ENCODE measurements at places on chromosomes 2 and 18. TPM values are rescaled to one million over a fixed set of nuclear protein-coding genes. Genes with fewer than 3 reads are reported as not detected.

GRCh38 chr18:39600894-39601293, 2035.3 kb upstream of the CELF4 start:
- no peak overlapping the region for H3K4me3 ChIP-seq
- no peak overlapping the region for H3K27ac ChIP-seq
- H3K36me3 ChIP-seq, result no peaks in the 10 kb centered on the region
- no peaks in the 10 kb centered on the region for H3K27me3 ChIP-seq

DNA sequence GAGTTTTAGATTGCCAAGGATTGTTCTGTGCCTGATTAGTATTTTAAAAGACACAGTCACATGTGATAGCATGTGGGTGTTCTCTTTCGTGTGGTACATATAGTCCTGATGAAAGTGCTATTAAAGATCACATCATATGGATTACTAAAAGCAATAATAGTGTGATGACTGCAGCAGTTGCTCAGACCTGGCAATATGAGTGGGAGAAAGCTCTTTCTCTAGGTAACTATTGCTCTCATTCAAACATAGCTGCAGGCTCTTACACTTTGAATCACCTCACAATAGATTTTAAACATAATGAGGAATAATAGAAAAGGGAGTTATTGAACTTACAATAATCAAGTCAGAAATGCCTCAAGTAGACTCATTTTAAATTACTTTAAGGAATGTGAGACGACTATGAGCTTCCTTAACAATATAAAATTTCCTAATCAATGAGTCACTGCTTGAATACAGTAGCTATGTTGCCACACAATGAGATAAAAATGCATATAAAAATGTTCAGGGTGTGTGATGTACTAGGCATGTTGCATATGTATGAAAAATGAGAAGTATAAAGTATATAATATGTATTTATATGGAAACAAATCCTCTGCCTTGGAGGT, 452.1 kb downstream of the TMX3 start:
- H3K27ac ChIP-seq, result no peak overlapping the region
- no peaks in the 10 kb centered on the region for H3K27me3 ChIP-seq
- H3K36me3 ChIP-seq, result no peaks in the 10 kb centered on the region
- H3K4me3 ChIP-seq, result no peak overlapping the region

DNA sequence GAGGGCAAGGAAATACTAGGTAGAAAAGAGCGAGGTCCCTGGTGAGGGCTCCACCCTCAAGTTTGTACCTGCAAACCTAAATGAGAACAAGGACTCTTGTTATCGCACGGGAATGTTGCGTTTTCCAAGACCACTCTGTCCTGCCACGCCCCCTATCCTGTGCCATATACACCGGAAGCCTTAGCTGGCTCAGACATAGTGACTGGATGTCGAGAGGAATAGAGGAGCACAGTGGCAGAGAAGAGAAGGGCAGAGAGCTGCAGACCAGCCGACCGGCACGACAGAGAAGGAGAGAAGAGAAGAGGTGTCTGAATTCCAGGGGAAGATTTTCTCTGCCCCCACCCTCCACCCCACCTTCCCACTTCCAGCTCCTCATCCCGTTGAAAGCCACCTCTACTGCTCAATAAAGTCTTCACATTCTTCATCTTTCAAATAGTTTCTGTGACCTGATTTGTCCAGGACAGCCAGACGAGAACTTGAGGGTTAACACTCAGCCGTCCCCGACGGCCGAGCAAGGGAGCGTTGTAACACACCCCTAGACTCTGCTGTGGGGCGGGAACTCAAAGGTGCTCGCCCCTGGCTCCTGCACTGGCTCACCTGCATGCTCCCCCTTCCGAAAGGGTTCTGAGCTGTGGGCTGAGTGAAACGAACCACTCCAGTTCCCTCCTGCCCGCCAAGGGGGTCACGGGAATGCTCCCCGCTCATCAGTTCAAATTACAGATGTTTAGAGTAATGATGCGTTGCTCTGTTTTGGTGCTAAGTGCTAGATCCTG, 24.9 kb upstream of the COL3A1 start:
- no peak overlapping the region for H3K4me3 ChIP-seq
- H3K27ac ChIP-seq, result no peak overlapping the region
- H3K27me3 ChIP-seq, result no peaks in the 10 kb centered on the region
- no peaks in the 10 kb centered on the region for H3K36me3 ChIP-seq
- no peak for DNase-seq

DNA sequence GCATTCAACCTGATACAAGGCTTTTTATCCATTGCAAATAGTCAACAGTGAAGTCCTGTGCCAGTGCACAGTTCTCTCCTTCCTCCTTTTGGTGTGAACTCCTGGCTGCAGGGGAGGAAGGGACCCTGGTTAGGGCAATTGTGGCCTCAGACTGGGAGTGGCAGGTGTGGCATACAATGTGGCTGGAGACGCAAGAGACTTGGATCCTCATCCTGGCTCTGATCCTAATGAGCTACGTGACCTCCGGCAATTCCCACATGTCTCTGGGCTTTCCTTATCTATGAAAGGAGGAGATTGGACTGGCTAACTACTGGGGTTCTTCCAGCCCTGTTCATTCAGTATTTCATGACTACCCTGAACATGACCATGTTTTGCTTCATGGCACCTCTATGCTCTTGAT, 10.5 kb upstream of the IL1A start:
- no peaks in the 10 kb centered on the region for H3K27me3 ChIP-seq
- peak overlapping the region; percentile 77 for H3K27ac ChIP-seq
- H3K4me3 ChIP-seq, result no peak overlapping the region
- H3K4me1 ChIP-seq, result peaks cover 48% of the 10 kb centered on the region
- H3K36me3 ChIP-seq, result peaks cover 44% of the 10 kb centered on the region
- DNase-seq, result no peak

- no peaks in the 10 kb centered on the region for H3K4me1 ChIP-seq
- H3K4me3 ChIP-seq, result no peak overlapping the region
- no peak for DNase-seq
- H3K27me3 ChIP-seq, result peaks cover 2% of the 10 kb centered on the region
- H3K36me3 ChIP-seq, result no peaks in the 10 kb centered on the region
Measured at GRCh38 chr18:59518705-59519104, 159.6 kb upstream of the LMAN1 start.

DNA sequence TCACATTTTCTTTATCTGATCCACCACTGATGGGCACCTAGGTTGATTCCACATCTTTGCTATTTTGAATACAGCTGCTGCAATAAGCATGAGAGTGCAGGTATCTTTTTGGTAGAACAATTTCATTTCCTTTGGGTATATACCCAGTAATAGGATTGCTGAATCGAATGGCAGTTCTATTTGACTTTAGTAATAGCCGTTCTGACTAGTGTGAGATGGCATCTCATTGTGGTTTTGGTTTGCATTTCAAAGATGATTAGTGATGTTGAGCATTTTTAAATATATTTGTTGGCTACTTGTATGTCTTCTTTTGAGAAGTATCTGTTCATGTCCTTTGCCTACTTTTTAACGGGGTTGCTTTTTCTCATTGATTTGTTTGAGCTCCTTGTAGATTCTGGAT, 72.3 kb downstream of the CCDC138 start:
- no peak overlapping the region for H3K4me3 ChIP-seq
- no peaks in the 10 kb centered on the region for H3K27me3 ChIP-seq
- H3K4me1 ChIP-seq, result peaks cover 2% of the 10 kb centered on the region
- peaks cover 14% of the 10 kb centered on the region for H3K36me3 ChIP-seq
- no peak overlapping the region for H3K27ac ChIP-seq

DNA sequence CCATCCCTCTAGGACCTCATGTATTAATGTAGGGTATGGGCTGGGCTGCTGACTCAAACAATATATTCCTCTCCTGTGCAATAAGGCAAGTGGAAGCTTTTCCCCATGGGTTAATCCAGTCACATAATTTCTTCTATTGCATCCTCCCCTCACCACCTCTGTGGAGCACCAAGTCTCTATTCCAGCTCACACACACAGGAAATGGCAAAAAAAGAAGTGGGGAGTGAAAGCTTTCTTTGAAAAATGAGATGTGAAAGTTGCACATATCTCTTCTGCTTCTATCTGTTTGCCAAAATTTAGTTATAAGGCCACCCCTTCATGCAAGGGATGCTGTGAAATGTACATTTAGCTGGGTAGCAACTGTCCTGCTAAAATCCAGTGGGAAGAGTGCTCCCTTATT, 121.3 kb downstream of the CDC42EP3 start:
- no peak overlapping the region for H3K27ac ChIP-seq
- no peak for DNase-seq
- H3K27me3 ChIP-seq, result peaks cover 3% of the 10 kb centered on the region

GRCh38 chr2:204187229-204188083, 250.9 kb downstream of the ICOS start:
- H3K27ac ChIP-seq, result no peak overlapping the region
- no peaks in the 10 kb centered on the region for H3K36me3 ChIP-seq
- H3K4me3 ChIP-seq, result no peak overlapping the region
- peaks cover 7% of the 10 kb centered on the region for H3K4me1 ChIP-seq
- peaks cover 7% of the 10 kb centered on the region for H3K27me3 ChIP-seq

DNA sequence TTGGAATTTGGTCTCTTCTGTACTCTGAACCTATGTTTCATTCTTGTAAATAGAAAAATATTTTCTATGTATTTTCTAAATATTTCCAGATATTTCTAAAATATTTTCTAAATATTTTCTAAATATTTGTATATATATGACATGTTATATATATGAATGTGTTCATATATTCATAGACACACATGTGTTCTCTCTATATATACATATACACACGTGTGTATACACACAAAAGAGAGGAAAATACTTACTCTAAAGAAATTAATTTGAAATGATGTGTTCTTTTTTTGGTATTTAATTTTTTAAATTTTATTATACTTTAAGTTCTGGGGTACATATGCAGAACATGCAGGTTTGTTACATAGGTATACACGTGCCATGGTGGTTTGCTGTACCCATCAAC, 589.6 kb downstream of the LRRTM4 start:
- no peaks in the 10 kb centered on the region for H3K4me1 ChIP-seq
- H3K27ac ChIP-seq, result no peak overlapping the region
- H3K27me3 ChIP-seq, result no peaks in the 10 kb centered on the region
- H3K4me3 ChIP-seq, result no peak overlapping the region
- no peak for DNase-seq
- H3K36me3 ChIP-seq, result no peaks in the 10 kb centered on the region

DNA sequence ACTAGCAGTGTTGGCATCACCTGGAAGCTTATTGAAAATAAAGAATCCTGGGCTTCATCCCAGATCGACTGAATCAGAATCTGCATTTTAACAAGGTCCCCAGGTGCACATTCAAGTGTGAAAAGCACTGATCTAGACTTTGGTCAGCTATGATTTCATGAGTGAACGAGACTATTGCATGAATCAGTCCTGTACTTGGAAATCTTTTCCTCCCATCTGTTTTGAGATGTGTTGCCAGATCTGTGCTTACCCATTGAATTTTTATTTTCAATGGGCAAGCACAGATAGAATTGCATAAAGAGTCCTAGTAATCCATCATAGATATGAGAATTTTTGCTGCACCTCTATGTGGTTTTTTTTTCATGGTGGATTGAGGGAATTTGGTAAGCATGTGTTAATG, 64.0 kb downstream of the PMS1 start:
- H3K36me3 ChIP-seq, result peaks cover 23% of the 10 kb centered on the region
- no peak for DNase-seq
- H3K27me3 ChIP-seq, result no peaks in the 10 kb centered on the region
- H3K4me3 ChIP-seq, result no peak overlapping the region

DNA sequence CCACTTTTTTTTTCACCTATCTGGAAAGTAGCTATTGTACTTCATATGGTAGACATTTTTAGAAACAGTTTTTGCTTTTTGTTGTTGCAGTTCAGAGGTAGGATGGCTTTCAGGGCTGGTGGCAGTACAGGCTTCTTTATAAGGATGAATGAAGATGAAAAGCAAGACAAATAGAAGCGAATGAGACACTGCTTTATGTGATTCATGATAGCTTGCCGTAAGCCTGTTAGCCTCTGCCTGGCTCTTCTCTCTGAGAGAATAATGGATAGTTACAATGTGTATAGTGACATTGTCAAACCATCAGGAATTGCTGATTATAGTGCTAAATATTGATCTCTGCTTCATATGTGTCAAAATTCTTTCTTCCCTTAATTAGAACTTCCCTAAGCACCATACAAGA, 173.7 kb downstream of the NR4A2 start:
- H3K27ac ChIP-seq, result no peak overlapping the region
- H3K36me3 ChIP-seq, result no peaks in the 10 kb centered on the region
- no peak overlapping the region for H3K4me3 ChIP-seq
- H3K27me3 ChIP-seq, result no peaks in the 10 kb centered on the region
- no peak for DNase-seq

GRCh38 chr2:54952425-54952824, 97.8 kb downstream of the RTN4 start:
- H3K4me3 ChIP-seq, result no peak overlapping the region
- H3K4me1 ChIP-seq, result peaks cover 9% of the 10 kb centered on the region
- no peaks in the 10 kb centered on the region for H3K27me3 ChIP-seq
- no peak for DNase-seq
- H3K27ac ChIP-seq, result no peak overlapping the region

- H3K36me3 ChIP-seq, result peaks cover 68% of the 10 kb centered on the region
- no peak for DNase-seq
- no peaks in the 10 kb centered on the region for H3K27me3 ChIP-seq
- H3K4me3 ChIP-seq, result no peak overlapping the region
- no peak overlapping the region for H3K27ac ChIP-seq
Measured at GRCh38 chr2:8798393-8798792, 39.0 kb downstream of the KIDINS220 start.

DNA sequence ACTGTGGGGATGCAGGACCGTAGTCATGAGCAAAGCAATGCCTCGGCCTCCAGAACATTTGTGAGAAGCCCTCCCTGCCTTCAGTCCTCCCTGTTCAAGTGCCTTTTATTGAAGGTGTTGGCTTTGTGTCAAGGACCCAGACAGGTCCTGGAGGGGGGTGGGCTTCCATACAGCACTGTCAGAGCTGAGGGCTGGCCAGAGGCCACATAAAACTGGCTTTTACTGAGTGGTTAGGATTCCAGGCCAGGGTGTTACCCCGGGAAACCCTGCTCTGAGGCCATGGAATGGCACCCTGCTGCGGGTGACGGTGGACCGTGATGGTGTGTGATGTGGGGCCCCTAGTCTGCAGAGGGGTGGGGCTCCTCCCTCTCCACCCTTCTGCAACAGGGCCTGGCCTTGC, 41.6 kb downstream of the TOGARAM2 start:
- H3K4me1 ChIP-seq, result peaks cover 13% of the 10 kb centered on the region
- H3K27ac ChIP-seq, result no peak overlapping the region
- peaks cover 34% of the 10 kb centered on the region for H3K36me3 ChIP-seq
- no peak for DNase-seq
- no peaks in the 10 kb centered on the region for H3K27me3 ChIP-seq
- no peak overlapping the region for H3K4me3 ChIP-seq

- H3K27me3 ChIP-seq, result no peaks in the 10 kb centered on the region
- H3K36me3 ChIP-seq, result no peaks in the 10 kb centered on the region
- no peak overlapping the region for H3K27ac ChIP-seq
Measured at GRCh38 chr18:55106906-55107305, 147.6 kb upstream of the CCDC68 start.

TNFAIP6 gene
- not detected for total RNA-seq

SCN9A gene
- 0.15 TPM for total RNA-seq

ELOA2 gene
- not detected for total RNA-seq

HAAO gene
- total RNA-seq, result 0.18 TPM

FAM161A gene
- total RNA-seq, result 2.5 TPM

OR6B2 gene
- total RNA-seq, result not detected

SP9 gene
- total RNA-seq, result not detected

MEMO1 gene
- 41.5 TPM for total RNA-seq

ATOH8 gene
- total RNA-seq, result 0.55 TPM
